GOT3 (cell line): ENCODE measurements at places on chromosomes 7 and 10.
A peak's percentile ranks its signal among the peaks of the same experiment; 100 is the strongest.

- DNase-seq: no peak
Observed at GRCh38 chr7:121069346-121070100, 81.0 kb downstream of the CPED1 start.

DNA sequence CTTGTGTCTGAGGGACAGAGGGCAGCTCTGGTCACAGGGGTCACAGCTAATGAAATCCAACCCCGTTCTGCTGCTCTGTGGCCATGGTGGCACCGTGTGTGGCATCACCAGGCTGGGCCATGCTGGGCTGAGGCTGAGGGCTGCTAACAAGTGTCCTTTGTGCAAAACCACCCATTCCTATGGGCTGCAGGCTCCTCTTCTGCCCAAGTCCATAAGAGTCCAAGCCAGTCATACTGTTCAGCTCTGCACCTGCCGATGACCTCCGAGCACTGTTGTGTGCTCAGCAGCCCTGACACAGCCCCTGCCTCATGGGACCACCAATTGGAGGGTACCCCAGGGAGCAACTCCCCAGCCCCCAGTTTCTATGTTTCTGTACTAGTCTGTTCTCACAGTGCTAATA lies 133.1 kb downstream of the WDR11 start:
- DNase-seq: no peak

- DNase-seq: peak; percentile 15
Observed at GRCh38 chr10:101014966-101015581, 15.5 kb downstream of the LZTS2 start.

DNA sequence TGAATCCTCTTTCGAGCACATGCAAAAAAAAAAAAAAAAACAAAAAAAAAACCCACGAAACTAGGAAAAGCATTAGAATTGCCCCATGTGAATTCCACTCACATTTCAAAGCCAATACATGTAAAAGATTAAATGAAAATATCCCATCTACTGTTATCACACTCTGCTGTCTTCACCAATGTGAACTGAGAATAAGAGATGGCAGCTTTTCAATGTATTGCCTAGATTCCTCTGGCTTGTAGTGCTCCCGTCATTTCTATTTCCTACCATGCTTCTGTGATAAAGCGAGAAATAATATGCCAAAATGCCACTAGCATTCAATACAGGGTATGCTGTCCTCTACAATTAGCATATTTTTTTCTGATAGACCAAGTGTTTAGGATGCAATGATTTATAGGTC lies 517.0 kb downstream of the NRG3 start:
- DNase-seq: no peak

DNA sequence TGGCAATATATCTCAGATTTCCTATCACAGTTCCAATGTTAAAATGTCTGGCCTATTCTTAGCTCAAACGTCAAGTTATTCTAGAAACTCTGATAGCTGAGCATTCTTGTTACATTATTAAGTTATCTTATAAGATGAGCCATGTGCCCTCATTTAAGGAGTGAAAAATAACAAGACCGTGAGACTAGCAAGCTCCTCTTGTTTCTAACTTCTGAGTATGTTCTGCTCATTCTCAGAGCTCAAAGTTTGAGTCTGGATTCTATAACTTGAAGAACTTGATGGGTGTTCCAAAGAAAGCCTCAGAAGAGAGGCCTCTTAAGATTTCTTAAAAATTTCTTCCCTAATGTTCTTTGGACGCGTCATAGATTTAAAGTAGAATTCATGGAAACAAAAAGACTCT lies 215.2 kb downstream of the HTR7 start:
- DNase-seq: no peak

DNA sequence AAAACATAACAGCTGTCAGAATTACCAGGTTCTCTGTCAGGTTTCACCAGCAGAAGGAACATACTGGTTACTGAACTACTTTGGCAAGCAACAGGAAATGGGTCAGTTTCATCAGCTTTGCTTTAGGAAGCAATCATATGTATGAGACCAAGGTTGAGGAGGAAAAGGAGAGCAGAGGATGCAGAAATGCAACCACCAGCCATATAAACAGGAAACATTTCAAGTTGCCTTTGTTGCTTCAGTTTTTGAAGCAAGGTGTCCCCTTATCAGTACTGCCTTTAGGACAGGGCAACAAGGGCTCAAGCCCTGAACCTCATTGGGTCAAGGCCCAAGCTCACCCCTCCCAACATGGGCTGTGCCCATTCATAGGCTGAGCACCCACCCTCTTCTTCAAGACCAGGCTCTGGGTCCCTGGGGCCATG lies 10.2 kb downstream of the HIPK2 start:
- no peak for DNase-seq

- no peak for DNase-seq
Observed at GRCh38 chr7:156147104-156147503, 334.8 kb upstream of the SHH start.
